COR-L47 (cell line): ENCODE measurements at places on chromosomes 1 and 21.

- DNase-seq = no peak
Observed at GRCh38 chr1:165580931-165581871, 37.4 kb downstream of the LRRC52 start.

GRCh38 chr1:206986402-206986801 lies 16.1 kb upstream of the FCAMR start:
- no peak for DNase-seq

DNA sequence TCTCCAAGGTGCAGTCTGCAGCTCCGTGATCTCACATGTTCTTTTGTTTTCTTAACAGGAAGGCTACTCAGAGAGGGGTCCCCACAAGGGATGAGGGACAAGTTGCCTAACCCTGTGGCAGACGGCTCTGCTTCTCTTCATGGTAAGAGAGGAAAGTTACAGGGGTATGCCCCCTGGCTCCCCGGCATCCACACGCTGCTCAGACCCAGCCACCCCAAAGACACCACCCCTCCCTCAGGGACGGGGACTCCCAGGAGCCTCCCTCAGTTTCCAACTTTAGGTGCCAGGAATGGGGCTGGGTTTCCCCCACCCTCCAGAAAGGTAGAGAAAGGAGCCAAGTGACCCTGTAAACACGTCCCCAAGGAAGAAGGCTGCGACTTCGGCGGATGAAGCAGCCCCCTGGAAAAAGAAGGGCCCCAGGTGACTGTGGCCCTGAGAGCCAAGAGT lies 19.7 kb downstream of the OPTC start:
- DNase-seq = no peak

- DNase-seq = no peak
Observed at GRCh38 chr1:115091572-115091971, 2.3 kb upstream of the TSPAN2 start.

DNA sequence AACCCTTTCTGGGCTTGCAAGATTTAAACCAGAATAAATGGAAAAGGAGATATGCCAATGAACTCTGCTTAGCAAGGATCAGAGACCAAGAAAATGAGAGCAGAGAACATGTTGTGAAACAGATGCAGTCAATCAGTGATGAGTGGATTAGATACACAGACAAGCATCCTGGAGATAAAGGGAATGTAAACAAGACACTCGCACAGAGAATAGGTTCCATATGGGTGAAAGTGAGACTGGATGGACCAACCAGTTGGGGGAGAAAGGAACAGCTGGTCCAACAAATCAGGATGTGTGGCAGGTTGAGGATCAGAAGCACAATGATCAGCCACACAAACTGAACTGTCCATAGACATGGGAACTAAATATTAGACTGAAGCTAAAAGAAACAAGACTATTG lies 338.2 kb downstream of the ASTN1 start:
- no peak for DNase-seq

- DNase-seq = no peak
Observed at GRCh38 chr1:184395370-184395769, 8.5 kb downstream of the C1orf21 start.

GRCh38 chr1:110338309-110338885 lies 780 bp upstream of the RBM15 start:
- peak; percentile 89 for DNase-seq

DNA sequence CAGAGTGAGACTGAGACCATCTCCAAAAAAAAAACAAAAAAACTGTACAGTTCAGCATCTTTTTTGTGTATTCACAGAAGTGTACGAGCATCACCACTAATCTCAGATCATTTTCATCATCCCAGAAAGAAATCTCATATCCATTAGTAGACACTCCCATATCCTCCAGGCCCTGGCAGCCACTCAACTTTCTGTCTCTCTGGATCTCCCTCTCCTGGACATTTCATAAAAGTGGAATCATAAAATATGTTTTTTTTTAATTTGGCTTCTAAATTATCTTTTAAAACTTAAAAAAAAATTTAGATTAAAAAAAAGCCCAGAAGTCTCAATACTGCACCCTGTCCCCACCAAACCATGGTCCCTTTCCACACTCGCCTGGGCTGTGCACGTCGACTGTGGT lies 22.1 kb downstream of the RIPPLY3 start:
- no peak for DNase-seq

- DNase-seq = no peak
Observed at GRCh38 chr1:172609528-172609927, 49.4 kb upstream of the FASLG start.

GRCh38 chr1:119467219-119467618 lies 39.8 kb upstream of the HSD3B1 start:
- no peak for DNase-seq

- DNase-seq = no peak
Observed at GRCh38 chr1:162716123-162716522, 74.4 kb upstream of the HSD17B7 start.

DNA sequence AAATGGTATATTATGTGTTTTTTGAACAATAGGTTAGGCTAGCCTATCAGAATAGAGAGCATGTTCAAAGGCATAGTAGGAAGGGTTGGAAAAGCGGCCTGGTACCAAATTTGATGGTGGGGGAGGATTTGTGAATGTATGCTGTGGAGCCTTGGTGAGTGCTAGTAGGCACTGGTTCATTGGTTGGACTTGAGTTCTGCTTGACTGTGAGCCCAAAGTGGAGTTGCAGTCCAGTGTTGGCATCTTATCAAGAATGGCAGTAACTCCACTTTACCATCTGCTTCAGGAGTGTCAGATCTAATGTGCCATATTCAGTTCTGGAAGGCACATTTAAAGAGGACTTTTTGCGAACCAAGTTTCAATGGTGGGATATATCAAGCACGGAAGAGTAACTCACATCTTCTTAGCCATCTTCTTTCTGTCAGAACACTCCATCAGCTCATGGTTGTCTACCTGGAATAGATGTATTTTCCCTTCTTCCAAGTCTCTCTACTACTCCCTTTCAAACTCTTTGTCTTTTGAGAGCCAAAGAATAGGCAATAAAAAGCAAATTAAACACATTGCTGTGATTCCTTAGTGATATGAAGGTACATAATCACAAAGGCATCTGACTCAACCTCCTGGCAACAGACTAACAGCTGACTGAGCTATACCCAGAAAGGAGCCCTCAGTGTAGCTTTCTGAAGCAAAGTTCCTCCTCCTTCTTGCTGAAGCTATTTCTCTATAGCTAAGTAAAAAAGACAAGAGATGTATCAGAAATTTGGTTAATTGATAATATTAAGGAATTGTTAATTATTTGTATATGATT lies 21.7 kb downstream of the LRRC8B start:
- DNase-seq = no peak

GRCh38 chr1:1938613-1939295 lies 19.7 kb upstream of the TMEM52 start:
- no peak for DNase-seq

GRCh38 chr1:221161571-221162041 lies 282.4 kb downstream of the HLX start:
- DNase-seq = no peak

DNA sequence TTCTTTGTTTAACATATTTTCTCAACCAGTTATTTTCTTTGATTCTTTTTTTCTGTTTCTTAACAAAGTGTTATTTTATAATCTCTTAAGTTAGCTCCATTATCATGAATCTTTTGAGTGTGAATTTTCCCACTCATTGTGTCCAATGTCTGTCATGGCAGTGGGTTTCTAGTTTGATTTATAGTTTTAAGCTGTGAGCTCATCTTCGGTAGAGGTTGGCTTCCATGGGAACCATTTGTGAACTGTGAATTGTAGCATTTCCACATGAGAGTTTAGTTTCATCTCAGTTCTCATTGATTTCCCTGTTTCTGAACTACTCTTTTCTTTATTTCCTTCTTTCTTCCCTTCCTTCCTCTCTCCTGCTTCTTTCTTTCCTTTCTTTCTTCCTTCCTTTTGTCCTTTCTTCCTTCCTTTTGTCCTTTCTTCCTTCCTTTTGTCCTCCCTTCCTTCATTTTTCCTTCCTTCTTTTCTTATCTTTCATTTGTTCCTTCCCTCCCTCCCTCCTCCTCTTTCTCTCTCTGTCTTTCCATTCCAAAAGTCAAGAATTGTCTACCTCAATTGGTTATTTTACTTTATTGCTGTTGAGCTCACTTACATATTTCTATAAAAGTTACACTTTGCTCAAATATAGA lies 3.0 kb upstream of the CRB1 start:
- DNase-seq = no peak

- DNase-seq = no peak
Observed at GRCh38 chr1:211535346-211535745, 43.4 kb upstream of the RD3 start.

GRCh38 chr1:14320518-14320917 lies 278.0 kb upstream of the KAZN start:
- DNase-seq = peak; percentile 33

DNA sequence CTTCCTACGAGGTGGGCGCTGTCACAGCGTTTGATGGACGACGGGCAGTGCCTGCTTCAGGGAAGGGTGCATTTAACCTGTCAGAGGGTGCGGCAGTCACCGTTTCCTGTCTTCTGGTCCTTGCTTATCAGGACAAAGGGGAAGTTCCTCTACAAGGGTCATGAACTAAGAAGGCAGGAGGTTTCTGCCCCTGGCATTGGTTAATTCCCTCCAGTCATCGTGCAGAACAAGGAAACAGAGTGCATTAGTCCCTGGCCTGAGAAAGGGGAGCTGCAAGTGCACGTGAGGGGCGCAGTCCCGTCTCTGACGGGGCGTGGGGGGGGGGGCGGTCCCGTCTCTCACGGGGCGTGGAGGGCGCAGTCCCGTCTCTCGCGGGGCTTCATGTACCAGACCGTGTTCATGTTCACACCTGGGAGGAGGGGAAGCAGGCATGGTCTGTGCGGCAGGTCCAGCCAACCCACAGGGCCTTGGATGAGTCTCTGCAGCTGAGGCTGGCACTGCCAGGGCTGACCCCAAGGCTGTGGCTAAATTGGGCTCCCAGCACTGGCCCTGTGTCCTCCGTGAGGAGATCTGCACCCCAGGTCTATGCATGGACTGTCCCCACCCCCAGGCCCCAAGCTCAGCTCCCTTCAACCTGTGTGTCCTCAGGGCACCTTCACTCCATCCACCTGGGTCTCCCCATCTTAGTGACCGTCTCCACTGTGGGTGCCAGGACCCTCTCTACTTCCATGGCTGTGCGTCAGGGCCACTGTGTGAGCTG lies 89.2 kb upstream of the COL6A1 start:
- no peak for DNase-seq

DNA sequence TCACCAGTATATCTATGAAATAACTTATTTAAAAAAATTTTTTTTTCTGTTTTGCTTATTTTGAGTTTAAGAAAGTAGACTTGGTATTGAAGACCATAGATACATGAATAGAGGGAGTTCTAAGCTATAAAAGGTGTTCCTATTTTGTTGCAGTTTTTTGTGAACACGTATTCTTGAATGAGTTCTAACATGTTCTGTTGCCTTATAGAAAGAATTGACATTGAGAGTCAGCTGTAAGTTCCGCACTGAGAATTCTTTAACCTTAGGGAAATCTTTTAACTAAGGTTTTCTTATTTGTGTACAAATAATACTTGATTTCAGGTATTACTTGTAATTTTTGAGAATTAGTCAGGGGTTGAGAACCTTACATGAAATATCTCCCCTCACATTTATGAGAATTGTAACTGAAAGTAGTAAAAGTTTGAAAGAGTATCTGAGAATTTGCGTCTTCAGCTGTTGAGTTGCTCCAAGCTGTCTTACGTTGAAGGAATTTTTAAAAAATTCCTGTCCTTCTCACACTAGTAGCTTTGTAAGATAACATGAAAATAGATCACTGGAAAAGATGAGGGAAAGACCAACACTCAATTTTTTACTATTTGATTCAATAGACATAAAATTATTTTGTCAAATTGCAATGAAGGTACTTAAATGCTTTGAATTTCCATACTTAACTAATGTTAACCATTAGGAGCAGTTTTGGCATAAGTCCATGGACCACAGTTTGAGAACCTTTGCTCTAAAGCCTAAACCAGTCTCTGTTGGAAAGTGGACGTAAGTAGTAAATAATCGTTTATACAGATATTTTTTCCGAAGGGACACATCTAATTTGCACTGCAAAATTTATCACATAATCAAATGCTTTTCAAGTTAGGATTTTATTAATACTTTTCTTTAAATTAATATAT lies 3.8 kb downstream of the DR1 start:
- no peak for DNase-seq

DNA sequence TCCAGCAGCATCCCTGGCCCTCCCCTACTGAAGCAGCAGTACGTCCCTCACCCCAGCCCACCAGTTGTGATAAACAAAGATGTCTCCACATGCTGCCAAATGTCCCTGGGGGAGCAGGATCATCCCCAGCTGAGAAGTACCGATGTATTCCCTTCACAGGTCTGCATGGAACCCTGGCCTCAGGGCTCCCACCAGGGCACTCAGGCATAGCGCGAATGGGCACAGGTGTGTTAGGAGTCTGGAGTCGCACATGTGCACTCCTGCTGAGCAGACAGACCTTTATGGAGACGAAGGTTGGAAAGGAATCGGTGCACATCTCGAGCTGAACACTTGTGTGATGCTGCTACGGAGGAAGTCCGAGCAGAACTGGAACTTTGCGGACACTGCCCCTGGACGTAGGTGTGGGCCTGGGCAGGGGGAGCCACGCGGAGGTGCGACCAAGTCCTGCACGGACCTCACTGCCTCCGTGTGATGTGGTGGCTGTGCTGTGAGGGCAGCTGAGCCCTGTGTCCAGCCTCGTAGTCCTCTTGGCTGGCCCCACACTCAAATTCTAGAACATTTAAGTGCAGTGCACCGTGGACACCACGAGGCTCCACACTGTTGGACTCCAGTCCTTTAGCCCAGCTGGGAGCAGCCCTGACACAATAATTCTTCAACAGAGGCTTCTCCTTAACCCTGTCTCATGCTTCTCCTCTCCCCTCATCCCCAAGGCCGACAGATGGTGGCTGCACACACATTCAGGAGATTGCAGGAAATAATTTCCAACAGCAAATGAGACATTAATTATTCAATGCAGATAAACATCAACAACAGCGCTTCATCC lies 43.4 kb downstream of the RSPH1 start:
- DNase-seq = no peak
